ENCODE measurements at places on chromosomes 16 and 17.

GRCh38 chr16:90008708-90009145 lies 10.5 kb downstream of the DBNDD1 start:
- DNase-seq, result no peak

DNA sequence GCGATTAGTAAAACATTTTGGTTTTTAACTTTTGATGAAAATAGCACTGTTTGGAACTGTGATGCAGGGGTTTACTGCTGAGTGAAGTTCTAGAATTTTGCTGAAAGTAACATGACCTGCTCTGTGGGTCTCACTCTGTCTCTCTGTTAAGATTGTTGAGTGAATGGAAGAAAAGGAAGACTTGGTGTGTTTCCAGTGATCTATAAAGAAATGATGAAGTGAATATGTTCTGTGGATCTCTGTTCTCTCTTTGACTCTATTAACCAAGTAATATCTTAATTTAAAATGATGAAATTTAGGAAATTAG lies 148.4 kb downstream of the PRKCA start:
- no peak for DNase-seq

GRCh38 chr17:7887038-7887481 lies 1.5 kb upstream of the CHD3 start:
- no peak for DNase-seq

DNA sequence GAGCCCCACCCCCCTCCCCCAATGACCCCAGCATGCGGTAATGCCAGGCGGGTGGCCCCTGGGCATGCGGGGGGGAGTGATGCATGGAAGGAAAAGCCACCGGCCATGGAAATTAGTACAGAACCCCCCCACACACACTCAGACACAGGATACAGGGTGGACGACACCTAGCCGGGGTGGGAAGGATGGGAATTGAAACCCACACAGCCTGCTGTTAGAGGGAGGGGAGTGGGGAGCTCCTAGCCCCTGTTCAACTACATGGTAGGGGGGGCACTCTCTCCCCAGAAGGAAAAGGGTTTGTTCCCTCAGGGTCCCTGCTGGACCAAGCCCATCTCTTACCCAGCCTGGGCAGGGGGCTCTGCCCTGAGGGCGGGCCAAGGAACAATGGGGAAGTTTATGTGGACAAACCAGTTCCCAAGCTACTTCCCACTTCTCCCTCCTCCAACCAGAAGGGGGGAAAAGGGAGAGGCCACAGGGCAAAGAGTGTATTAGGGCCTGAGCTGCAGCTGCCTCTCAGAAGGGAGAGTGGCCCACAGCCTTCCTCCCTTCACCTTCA lies 5.2 kb downstream of the TMUB2 start:
- no peak for DNase-seq

DNA sequence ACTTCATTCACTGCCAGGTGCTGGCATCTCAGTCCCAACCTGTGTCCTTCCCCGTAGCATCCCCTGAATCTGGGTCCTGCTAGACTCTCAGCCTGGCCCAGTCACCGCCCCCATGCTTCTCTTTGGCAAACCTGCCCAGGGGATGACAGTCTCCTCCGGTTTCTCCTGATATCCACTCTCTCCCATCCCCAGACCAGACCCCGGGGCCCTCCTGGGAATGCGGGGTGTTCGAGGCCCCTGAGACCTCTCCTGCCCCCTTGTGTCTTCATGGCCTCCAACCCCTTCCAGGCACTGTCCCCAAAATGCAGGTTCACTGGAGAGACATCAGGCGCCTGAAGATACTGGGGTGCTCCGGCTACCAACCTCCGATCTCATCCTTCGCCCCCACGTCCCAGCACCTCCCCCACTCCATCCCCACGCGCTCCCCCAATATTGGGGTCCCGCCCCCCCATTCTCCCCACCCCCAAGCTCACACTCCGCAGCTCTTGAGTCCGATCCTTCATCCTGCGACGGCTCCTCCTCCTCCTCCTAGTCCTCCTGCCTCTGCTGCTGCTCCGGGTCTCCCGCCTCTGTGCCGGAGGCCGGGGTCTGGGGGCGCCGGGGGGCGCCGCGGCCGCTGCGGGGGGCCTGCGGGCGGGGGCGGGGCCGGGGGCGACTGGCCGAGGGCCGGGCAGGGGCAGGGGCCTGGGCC lies 399 bp downstream of the STX1B start:
- DNase-seq, result no peak

DNA sequence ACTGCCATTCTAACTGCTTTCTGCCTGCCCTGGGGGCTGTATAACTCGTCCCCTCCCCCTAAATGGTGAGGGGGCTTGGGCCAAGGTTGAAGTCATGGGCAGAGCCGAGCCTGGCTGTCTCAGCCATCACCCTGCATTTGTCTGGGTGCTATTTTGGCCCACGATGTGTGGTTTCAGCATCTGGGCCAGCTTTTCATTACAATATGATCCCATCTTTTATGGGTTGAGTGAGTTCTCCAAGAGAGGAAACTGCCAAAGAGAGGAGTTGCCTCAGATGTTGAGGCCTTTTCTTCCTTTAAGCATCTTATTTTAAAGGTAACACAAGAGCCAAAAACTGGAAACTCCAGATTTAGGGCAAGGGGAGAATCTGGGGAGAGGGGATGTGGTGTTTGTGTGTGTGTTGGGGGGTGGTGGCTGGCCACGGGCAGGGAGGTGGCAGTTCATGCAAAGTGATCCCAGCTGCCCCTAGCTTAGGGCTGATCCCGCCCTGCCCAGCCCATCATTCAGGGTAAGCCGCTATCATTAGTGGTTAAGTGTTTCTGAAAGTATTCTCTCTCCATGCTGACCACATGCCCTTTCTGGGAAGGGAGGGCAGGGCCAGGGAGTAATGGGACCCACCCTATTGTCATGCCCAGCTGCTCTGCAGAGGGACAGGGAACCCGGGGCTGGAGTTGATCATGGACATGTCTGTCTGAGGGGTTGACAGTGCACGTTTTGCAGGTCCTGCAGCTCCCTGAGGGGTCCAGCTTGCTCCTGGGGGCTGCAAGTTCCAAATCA lies 83.2 kb upstream of the CLEC18A start:
- no peak for DNase-seq

DNA sequence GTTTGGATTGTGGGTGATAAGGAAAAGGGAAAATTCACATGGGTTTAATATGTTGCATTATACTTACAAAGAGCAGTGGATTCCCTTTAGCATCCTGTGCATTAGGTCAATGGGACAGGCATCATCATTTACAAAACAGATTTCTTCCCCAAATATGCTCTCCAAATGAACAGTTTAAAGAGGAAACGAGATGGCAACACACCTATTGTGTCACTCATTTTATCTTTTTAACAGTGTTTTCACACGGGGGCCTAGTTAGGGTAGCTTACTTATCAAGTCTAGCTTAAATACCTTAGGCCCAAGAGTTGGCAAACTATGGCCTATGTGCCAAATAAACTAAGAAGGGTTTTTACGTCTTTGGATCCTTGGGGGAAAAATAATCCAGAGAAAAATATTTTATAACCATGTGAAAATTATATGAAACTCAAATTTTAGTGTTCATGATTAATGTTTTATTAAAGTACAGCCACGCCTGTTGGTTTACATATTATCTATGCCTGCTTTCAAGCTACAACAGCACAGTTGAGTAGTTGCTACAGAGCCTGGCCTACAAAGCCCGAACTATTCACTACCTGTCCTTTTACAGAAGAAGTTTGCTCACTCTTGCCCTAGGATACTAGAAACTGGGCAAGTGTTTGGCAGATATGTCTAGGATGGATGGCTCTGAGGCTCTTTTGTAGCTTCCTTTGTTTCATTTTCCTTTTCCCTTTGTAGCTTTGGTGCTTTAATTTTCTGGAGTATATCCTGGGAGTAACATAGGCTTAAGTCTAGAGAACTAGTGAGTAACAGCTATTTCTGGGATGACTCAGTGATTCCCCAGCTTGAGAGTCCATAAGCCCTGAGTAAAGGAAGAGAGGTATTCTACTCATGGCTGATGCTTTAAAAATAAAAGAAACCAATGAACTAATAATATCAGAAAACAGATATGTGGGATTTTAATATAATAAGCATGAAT lies 12.4 kb downstream of the NUP93 start:
- no peak for DNase-seq

DNA sequence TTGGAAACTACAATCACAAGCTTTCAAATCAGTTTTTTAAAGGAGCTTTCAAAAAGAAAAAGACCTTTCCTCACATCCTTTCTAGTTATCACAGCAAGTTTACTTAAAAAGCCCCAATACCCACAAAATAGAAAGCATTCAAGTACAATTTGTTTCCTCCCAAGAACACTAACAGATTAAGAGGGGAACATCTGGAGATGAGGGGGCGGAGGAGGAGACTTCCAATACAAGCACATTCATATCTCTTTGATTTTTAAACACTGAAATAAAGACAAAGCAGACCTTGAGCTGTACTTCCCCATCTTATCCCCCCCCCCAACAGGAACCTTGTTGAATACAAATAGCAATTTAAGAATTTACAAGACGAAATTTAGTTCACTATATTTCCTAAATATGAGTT lies 2.0 kb downstream of the YWHAE start:
- no peak for DNase-seq

- DNase-seq, result no peak
Observed at GRCh38 chr17:57941384-57942370, 13.5 kb downstream of the CUEDC1 start.

GRCh38 chr17:81817758-81818147 lies 13.8 kb downstream of the GCGR start:
- no peak for DNase-seq

DNA sequence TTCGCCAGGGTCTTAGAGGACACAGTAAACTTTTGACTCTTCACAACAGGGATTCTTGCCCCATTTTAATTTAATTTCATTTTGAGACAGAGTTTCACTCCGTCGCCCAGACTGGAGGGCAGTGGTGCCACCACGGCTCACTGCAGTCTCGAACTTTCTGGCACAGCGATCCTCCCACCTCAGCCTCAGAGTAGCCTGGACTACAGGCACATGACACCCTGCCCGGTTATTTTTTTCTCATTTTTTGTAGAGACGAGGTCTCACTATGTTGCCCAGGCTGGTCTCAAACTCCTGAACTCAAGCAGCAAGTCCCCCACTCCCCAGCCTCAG lies 329 bp upstream of the NLE1 start:
- DNase-seq, result no peak
